NCI-H2029 (cell line): ENCODE measurements at places on chromosomes 6 and 20.

DNA sequence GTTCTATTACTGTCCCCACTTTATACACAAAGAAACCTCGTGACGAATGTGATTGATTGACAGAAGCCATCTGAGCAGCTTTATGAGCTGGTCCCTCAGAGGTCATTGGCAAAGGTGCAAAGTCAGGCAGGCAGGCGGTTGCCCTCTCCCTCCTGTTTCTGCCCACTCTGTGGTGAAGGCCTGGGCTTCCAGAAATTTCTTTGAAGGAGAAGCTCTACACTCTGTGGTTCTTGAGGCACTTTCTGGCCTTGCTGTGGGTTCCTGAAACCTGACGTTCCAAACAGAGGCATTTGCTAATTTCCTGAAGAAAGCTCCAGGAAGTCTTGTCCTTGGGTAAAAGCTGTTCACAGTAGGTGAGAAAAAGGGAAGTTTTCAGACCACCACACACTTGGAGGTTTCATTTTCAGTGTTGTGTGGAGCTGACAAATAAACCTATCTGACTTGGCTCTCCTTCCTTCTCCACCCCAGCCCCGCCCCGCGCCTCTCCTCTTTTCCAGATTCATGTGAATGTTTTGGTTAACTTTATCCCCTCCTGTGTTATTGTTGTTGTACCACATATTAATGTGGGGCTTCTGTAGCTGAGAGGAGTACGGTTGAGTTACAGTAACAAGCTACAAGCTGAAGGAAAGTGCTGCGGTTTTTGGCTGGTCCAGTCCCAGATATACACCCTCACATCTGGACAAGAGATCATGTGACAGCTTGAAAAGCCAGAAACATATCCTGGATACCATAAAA is 274.1 kb downstream of the CLIC5 start:
- no peak for DNase-seq

DNA sequence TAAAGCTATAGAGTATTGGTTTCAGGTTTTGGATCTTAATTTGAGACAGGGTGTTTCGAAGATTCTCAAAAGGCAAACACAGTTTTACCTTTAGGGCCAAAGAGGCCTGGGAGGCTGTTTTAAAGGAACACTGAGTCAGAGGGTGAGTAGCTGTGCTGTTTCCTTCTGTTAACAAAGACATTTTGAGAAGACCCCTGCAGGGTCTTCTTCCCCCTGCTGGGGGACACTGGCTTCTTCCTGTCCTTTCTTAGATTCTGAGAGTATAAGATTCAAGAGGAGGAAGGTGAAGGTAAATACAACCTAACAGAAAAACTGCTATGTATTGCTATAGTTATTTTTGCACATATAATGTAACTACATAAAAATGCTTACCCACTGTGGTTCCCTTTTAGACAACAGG is 19.0 kb downstream of the HS3ST5 start:
- DNase-seq = no peak

DNA sequence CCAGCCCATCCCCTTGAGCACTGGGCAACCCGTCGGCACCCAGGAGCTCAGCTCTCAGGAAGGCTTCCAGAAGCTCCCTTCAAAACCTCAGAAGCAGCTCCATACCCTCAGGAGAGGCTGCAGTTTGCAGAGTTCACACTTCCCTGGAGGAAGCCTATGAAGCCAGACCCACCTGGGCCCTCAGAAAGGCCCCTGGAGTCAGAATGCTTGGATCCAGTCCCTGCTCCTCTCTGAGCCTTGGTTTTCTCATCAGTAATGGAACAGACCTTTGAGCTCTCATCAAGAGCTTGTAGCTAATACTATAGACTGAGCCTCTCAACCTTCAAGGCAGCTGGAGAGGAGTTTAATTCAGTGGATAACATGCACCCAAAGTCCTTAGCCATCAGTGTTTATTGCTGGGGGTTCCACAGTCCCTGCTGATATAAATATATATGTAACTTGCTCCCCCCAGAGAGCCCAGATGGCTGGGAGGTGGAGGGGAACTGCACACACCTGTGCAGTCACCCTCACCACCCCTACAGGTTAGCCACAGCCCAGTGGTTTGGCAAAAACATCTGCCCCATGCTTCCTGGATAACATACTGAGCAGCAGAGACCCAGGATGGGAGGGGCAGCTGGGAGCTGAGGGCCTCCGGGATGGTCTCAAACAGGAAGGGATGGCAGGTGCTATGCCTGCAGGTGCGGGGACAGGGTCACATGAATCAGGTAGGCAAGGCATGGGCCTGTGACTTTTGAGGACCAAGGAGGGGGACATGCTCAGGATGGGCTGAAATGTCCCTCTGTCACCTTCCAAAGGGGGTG is 120.1 kb downstream of the SNX5 start:
- DNase-seq = peak; percentile 54

GRCh38 chr6:117028256-117028655 is 151.2 kb downstream of the RFX6 start:
- DNase-seq = peak; percentile 41

- peak; percentile 75 for DNase-seq
Observed at GRCh38 chr6:43972913-43973300, 154.3 kb downstream of the MRPL14 start.

DNA sequence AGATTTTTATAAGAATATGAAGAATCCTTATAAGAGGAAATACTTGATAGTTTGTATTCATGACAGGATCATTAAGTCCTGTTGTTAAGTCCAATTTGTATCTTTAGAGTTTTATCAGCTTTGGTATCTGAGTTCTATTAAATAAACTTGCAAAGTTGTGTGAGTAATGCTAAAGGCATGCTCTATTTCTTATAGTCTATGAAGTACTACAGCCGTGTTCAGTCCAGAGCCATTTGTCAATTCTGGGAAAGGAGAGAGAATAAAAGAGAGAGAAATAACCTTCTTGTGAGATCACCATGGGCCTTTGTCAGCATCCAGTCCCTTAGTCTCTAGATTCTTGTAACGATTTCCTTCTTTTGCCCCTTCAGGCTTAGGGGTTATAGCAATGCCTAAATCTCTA is 181.2 kb upstream of the POU3F2 start:
- DNase-seq = no peak

DNA sequence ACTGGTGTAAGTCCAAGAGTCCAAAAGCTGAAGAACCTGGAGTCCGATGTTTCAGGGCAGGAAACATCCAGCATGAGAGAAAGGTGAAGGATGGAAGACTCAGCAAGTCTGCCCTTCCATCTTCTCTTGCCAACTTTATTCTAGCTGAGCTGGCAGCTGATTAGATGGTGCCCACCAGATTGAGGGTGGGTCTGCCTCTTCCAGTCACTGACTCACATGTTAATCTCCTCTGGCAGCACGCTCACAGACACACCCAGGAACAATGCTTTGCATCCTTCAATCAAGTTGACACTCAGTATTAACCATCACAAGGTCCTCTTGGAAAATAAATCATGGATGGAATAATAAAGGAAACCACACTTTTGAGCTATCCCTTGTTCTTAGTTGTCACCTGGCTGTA is 121.2 kb downstream of the MAP3K7 start:
- no peak for DNase-seq

DNA sequence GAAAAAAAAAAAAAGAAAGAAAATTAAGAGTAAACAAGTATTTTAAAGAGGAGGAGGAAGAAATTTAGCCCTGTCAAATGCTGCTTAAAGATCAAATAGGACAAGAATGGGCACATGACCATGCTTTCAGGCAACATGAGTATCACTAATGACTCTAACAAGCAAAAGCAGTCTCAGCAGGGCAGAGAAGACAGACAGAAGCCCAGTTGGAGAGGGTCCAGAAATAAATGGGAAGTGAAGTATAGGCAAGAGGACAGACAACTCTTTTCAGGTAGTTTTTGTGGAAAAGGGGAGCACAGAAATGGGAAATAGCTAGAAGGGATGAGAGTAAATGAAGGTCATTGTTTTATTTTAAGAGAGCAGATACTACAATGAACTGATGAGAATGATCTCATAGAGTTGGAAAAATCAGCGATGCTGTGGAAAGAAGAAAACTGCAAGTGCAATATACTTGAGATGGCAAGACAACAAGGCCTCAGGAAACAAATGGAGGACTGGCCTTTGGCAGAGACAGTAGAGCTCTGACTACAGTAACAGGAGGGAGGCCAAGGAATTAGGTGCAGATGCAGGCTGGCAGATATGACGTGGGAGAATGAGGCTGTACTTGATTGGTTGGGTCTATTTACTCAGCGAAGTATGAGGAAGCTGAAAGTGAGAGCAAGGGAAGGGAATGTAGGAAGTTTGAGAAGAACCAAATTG is 40.3 kb downstream of the KIF6 start:
- no peak for DNase-seq

GRCh38 chr6:109331081-109331480 is 51.2 kb downstream of the CD164 start:
- DNase-seq = no peak

DNA sequence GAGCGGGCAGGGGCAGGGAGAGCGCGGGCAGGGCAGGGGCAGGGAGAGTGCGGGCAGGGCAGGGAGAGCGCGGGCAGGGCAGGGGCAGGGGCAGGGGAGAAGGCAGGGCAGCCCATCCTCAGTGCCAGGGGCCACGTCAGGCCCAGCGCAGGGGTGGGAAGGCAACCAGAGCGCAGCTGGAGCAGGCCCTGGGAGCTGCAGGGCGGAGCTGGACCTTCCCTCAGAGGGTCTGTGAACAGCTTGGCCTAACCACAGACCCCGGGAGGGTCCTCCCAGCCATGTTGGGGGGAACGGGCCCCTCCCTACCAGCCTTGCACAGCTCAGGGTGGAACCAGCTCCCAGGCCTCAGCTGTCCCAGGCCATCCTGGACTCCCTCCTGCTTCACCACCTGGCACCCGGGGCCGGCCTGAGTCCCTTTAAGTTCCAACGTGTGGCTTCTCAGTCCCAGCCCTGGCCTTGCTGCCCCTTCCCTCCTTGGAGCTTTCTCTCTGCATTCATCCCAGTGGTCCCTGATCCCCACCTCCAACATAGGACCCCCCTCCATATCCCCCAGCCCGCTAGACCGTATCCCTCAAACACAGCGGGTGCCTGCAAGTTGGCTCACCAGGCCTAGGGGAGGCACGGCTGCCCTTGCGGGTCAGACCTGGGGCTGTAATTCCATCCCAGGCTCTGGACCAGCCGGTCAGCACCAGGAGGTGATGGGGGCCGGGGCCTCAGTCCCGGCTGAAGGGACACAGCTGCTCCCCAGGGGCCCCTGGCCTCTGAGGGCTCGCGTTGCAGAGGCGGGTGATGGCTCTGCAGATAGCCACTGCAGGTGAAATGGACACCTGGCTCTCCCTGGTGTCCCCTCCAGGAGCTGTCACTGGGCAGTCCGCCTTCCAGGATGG is 5.6 kb upstream of the ZBTB46 start:
- no peak for DNase-seq

GRCh38 chr6:57006101-57006500 is 40.4 kb upstream of the KIAA1586 start:
- no peak for DNase-seq

GRCh38 chr6:71502956-71503355 is 214.3 kb downstream of the OGFRL1 start:
- no peak for DNase-seq

GRCh38 chr6:10170816-10171215 is 244.1 kb downstream of the TFAP2A start:
- DNase-seq = no peak

GRCh38 chr6:50717734-50718457 is 4.6 kb downstream of the TFAP2D start:
- DNase-seq = no peak

GRCh38 chr6:4660377-4661321 is 115.6 kb upstream of the CDYL start:
- no peak for DNase-seq

DNA sequence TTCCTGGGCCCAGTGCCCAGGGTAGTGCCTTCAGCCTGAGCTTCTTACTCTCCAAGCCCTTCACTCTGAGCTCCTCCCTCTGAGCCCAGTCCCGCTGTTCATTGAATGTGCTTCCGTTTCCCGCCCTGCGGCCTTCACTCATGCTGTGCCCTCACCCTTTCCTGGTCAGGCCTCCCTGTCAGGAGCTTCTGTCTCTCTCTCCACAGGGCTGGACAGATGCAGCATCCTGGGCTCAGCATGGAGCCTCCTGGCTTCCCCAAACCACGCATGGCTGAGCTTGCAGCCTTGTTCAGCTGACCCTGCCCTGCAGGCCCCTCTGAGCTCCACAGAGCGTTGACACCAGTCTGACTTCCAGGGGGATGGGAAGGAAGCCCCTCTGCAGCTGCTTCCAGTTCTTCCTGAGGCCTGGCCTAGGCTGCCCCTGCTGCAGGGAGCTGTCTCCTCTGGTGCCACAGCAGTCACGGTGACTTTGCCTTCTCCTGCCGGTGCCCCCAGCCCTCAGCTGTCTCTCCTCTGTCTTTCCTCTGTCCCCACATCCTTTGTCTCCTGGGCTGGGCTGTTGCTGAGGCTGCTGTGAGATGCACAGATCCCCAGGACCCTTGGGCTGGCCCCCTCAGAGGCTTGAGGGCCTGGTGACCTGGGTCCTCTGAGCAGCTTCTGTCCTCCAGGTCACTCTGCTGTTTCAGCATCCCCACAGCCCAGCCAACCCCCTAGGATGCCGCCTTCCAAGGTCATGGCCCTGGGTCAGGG is 7.9 kb upstream of the MYT1 start:
- peak; percentile 94 for DNase-seq

- DNase-seq = no peak
Observed at GRCh38 chr6:17200395-17200794, 80.8 kb upstream of the RBM24 start.

DNA sequence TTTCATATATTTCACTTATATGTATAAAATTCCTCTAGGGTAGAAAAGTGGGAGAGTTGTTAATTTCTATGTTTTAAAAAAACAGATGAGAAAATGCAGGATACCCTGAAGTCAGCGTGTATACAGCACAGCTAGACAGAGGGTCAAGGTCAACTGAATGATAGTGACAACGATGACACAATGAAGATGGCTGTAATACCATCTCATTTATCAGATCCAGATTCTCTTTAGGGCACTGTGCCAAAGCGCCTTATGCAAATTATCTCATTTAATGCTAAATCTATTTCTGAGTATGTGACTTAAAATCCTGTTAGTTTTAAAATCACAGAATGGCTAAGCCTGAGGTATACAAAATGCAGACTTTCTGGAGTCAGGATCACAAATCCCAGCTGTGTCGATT is 431.4 kb upstream of the RUNX2 start:
- no peak for DNase-seq

GRCh38 chr6:143504369-143504768 is 7.2 kb downstream of the FUCA2 start:
- no peak for DNase-seq

DNA sequence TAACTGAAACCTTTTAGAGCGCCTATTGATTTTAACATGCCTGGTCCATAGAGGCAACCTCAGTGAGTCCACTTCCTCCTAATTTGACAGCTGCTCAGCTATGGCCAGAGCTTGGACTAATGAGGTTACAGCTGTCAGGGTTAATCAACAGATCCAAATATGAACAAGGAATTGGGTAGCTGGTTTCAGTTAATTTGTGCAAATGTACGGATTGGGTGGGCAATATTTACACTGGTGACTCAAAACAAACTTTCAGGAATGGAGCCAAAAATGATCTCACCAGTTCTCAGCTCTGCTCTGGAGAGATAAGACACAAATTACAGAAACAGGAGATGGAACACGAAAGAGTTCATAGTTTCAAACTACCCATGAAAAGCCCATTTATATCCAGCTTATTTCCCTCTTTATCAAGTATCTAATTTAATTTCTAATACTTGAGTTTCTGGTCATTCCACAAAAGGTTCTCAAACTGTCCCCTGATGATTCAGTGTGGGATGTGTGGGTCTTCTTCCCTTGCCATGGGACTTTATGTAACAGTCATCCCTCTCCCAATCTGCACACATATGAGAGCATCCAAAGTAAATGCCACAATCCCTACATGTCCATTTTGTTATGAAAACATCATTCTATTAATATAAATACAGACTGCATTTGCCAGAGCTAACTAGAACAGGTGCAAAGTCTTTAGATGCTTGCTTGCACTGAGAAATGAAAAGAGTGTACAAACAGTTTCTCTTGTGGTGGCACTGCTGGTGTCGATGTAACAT is 149.9 kb downstream of the RPS12 start:
- peak; percentile 73 for DNase-seq
